ENCODE measurements at places on chromosomes 3 and 15. TPM values are rescaled to one million over a fixed set of nuclear protein-coding genes. Genes with fewer than 3 reads are reported as not detected.
A peak's percentile ranks its signal among the peaks of the same experiment; 100 is the strongest.

GRCh38 chr3:194223951-194224350 lies 88.0 kb downstream of the HES1 start:
- DNase-seq: no peak

The CLDN18 gene
- not detected for total RNA-seq

DNA sequence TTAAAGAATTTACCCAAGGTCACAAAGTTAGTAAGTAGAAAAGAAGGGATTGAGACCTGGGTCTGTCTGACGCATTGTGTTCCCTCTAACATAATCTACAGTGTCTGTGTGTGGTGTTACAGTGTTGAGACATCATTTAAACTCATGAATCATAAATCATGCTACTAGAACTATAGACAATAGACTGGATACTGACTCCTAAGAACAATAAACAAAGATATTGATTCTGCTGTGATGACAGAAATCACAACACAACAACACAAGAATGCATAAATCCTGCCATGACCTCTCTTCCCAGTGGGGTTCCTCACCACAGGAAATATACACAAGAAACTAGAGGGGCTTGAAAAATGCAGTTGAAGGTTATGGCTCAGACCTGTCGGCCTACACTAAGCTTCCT lies 44.3 kb downstream of the TRIM69 start:
- no peak for DNase-seq

DNA sequence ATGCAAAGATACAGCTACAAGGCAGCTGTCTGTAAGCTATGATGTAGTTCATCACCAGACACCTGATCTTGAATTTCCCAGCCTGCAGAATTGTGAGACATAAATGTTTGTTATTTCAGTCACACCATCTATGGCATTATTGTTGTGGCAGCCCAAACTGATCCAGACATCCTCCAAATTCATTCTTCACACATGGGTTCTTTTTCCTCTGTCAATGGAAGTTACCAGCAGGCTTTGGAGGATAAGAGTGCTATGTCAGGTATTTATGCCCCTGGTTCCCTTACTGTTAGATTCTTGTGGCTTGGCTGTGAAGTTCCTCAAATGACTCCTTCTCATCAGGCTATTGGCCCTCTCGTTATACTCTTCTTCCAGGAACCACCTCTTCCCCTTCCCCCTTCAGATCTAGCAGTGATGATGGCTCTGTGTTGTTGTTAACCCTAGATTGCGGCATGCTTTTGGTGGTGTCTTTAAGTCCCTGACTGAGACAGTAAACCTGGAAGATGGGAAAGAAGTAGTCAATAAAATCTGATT lies 91.0 kb upstream of the CHMP2B start:
- no peak for DNase-seq

DNA sequence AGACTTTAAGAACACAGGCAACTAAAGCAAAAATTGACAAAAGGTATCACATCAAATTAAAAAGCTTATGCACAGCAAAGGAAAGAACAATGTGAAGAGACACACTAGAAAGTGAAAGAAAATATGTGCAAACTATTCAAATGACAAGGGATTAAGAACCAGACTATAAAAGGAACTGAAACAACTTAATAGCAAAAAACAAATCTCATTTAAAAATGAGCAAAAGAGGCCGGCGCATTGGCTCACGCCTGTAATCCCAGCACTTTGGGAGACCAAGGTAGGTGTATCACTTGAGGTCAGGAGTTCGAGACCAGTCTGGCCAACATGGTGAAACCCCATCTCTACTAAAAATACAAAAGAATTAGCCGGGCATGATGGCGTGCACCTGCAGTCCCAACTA lies 14.4 kb downstream of the NGLY1 start:
- no peak for DNase-seq

DNA sequence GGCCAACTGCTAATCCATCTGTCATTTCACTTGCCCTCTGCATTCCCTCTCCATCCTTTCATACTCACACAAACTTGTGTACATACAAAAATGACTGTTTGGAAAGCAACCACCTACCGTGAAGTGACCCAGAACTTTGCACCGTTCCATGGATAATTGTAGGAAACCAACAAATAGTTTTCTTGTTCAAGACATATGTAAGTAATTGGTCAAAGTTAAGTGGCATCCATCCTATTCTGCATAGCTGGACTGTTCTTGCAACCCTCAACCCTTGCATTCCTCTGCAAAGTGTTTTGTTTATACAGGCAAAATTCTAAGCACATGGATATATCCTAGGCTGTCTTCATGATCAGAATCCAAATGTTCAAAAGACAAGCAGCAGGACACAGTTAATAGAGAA lies 592.5 kb downstream of the MECOM start:
- no peak for DNase-seq

DNA sequence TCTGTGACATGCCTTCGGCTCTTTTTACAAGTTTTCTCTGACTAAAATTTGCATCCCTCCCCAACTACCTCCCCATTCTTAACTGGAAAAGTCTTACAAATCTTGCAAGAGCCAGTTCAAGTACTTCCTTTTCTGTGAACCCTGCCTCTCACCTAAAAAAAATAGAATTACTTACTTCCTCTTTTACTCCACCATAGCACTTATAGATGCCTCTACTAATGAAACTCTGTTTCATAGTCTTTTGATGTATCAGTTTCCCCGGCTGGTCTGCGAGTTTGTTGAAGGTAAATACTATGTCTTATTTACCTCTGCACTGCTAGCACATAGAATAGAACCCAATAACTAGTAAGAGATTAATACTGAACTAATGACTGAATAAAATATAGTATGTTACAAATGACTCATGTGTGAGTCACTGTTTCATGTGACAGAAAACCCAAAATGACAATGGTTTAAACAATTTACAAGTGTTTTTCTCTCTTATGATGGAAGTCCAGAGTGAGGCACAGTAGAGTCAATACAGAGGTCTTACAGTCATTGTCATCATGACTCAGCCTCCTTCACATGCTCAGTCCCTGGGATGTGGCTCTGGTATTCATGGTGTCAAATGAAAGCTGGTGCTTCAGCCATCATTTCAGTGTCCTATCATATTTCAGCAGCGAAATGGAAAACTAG lies 393.5 kb downstream of the RSL24D1 start:
- no peak for DNase-seq

GRCh38 chr3:12235691-12236090 lies 53.2 kb upstream of the PPARG start:
- DNase-seq: no peak

The CIDEC gene
- total RNA-seq: 29.4 TPM

The LYZL4 gene
- not detected for total RNA-seq

The NANOGP8 gene
- 0.89 TPM for total RNA-seq

DNA sequence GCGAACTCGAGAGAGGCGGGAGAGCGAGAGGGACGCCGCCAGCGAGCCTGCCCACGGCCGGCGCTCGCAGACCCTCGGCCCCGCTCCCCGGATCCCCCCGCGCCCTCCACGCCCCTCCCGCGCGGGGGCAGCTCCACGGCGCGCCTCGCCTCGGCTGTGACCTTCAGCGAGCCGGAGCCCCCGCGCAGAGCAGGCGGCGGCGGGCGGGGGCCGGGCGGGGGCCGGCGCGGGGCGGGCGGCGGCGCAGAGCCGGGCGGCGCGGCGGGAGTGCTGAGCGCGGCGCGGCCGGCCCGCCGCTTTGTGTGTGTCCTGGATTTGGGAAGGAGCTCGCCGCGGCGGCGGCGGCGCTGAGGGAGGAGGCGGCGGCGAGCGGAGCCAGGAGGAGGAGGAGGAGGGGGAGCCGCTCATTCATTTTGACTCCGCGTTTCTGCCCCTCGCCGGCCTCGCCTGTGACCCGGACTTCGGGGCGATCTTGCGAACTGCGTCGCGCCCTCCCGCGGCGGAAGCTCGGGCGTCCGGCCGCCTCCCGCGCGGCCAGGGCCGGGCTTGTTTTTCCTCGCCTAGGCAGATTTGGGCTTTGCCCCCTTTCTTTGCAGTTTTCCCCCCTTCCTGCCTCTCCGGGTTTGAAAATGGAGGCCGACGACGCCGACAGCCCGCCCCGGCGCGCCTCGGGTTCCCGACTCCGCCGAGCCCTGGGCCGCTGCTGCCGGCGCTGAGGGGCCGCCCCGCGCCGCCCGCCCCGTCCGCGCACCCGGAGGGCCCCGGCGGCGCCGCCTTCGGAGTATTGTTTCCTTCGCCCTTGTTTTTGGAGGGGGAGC lies 524 bp downstream of the IGF1R start:
- DNase-seq: peak; percentile 37

The SERINC4 gene
- total RNA-seq: 0.10 TPM

The DNAJA4 gene
- total RNA-seq: 26.8 TPM

GRCh38 chr3:172404237-172404962 lies 43.9 kb downstream of the GHSR start:
- DNase-seq: no peak

The STRIT1 gene
- total RNA-seq: 2.5 TPM

DNA sequence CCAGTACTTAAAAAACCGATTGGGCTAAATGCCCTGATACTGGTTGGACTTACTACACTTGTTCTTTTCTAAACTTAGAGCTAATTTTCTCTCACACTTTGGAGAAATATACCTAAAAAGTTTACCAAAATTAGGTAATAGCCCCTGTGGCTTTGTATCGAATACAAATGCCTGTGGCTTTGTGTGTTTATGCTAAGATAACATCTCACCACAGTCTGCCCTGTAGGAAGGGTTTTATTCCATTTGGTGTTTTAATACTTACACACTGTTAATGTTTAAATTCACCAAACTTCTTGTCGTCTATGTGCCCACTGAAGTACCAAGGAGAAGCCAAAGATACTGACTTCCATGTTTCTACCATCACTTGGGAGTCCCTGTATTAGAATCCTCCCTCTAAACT lies 66.4 kb downstream of the BCHE start:
- DNase-seq: no peak

GRCh38 chr3:186417791-186418190 lies 55.8 kb upstream of the DGKG start:
- DNase-seq: no peak

- DNase-seq: no peak
These were observed 15.3 kb upstream of the PARP14 start for GRCh38 chr3:122665226-122665786.

The OR5K2 gene
- not detected for total RNA-seq

DNA sequence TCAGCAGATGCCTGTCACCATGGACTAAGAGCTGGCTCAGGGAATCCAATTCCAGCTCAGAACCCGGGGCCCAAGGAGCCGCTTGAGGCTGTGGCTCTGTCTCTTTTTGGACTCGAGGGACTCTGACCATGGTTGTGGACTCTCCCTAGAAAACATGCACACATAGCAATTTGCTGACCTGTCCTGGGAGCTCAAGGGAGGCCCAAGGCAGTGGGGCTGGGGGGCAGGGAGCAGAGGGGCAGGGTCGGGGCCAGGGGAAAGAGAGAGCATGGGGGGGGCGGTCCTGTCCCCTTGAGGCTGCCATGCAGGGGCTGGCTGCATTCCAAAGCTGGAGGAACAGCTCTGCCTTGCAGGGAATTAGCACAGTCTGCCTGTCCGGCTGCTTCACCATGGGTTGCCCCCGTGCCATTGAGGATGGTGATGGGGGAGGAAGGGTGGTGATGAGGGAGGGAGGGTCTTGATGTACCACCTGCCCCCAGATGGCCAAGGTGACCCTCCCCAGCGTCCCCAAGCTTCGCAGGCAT lies 190.1 kb downstream of the GOLGA6L6 start:
- no peak for DNase-seq

GRCh38 chr3:169410430-169410829 lies 253.1 kb downstream of the MECOM start:
- DNase-seq: no peak

GRCh38 chr3:72009851-72010443 lies 225.0 kb upstream of the PROK2 start:
- no peak for DNase-seq

GRCh38 chr15:49155834-49156627 lies 632 bp upstream of the COPS2 start:
- DNase-seq: peak; percentile 39

DNA sequence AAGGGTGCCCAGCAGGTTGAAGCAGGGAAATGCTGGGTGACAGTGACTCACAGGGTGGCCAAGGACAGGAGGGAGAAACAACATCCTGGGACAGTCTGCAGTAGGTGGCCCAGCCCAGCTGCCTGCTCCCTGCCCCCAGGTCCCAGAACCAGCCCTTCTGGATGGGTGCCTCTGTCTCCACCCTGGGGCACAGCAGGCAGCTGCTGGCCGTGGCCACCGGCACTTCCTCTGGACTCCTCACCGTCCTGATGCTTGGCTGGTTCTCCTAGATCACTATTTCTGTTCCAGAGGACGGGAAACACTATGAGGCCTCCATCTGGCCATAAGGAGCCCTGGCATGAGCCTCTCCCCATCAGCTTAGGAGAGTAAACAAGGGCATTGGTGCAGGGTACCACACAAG lies 258.9 kb downstream of the XXYLT1 start:
- no peak for DNase-seq

- DNase-seq: no peak
These were observed 27.0 kb upstream of the TSPAN3 start for GRCh38 chr15:77097921-77098320.

DNA sequence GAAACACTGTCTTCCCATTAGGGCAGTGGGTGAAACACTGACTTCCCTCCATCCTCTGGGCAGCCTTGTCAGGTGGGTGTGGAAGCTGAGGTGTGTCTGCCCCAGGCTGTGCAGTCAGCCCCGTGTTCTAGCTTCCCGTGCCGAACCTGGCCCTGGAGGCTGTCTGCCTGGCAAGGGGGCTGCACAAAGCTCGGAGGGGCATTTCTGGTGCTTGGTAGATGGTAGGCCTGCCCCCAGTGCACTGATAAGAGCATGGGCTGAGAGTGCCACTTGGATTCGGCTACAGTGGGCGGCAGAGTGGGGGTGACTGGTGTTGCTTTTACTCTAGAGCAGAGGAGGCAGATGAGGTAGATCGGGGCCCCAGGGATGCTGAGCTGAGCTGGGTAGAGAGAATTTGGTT lies 21.3 kb downstream of the IGF1R start:
- DNase-seq: no peak

DNA sequence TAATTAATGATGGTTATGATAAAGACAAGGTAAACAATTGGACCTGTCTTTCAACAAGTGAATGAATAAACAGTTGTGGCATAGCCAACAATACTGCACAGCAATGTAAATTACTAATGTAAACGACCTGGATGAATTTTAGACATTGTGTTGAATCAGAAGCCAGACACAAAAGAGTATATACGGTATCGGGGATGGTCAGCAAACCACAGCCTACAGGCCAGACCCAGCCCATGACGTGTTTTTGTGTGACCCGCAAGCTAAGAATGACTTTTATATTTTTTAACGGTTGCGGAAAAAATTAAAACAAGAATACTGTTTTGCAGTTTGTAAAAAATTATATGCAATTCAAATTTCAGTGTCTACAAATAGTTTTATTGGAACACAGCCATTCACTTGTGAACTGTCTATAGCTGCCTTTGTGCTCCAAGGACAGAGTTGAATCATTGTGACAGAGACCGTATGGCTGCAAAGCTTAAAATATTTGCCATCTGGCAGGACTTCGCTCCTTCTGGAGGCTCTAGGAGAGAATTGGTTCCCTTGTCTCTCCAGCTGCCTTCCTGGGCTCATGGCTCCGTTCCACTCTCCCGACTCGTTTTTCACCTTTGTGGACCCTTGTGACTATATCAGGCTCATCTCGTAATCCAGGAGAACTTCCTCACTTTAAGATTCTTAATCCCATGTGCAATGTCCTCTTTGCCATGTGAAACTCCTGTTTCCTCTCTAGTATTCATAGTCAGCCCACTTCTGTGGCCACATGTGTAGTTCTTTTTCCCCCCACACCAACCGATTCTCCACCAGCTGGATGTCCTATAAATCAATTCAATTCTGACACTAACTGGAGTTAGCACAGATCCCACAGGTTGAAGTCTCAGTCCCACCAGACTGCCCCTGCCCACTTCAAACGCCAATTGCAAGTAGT lies 72.7 kb downstream of the CMTM8 start:
- DNase-seq: peak; percentile 43

The CA12 gene
- total RNA-seq: 4.3 TPM

The DYNLT2B gene
- total RNA-seq: 5.7 TPM

Data from skin of body (tissue), 3 donors.